ENCODE measurements at places on chromosomes 3 and 15.

- peak; percentile 52 for DNase-seq
These were observed 19.7 kb downstream of the TM4SF4 start for GRCh38 chr3:149494022-149494758.

GRCh38 chr3:52532517-52532837, 1.2 kb downstream of the NT5DC2 start:
- peak; percentile 34 for DNase-seq

DNA sequence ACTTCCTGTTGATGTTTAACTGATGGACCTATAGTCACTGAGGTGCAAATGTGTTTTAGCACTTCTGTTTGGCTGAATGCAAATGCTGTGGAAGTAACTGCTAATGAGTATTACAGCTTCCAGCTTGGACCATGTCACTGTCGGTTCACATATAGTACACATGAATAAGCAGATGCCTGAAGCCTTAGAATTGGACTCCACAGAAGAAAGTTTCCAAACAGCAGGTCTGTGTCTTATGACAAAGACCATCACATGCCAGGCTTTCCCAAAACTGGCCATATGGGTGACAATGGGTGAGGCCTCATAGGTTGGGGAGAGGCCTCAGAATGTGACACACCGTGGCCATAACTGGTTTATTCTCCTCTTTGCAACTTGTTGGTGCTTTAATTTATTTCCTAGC, 241.8 kb downstream of the WNT5A start:
- no peak for DNase-seq

DNA sequence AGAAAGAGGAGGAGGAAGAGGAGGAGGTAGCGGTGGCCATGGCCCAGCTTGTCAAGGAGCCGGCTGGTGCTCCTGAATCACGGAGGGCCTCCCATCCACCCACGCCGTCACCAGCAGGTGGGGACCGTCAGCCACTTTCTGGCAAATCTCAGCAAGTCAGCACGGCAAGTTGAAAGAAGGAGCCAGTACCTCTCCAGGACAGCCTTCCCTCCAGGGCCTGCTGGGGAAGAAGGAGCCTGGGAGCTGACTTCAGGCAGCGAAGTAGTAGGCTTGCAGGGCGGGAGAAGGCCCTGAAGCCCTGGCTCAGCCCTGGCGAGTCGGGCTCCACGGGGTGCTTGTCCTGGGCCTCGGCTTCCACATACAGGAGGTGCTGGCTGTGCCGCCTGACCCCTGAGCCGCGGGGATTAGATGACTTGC, 99.2 kb upstream of the TRPM1 start:
- peak; percentile 59 for DNase-seq

DNA sequence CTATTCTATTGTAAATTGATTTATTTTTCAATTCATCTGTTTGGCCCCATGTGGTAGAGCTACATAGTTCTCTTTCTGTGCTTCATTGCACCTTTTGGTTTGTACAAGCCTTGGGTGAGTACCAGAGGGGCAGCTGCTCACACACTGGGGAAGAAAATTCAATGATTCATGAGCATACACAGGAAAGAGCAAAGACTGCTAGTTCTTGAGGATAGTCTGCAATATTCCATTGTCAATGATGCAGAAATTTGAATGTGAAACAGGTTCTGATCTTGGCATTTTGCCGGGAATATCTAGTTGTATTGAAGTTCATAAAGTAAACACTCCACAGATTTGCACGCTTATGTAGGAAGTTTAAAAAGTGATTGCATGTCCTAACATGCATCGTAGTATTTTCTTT, 304.6 kb downstream of the NAALADL2 start:
- peak; percentile 91 for DNase-seq

GRCh38 chr3:120753810-120754209, 11.3 kb downstream of the GTF2E1 start:
- DNase-seq, result no peak

DNA sequence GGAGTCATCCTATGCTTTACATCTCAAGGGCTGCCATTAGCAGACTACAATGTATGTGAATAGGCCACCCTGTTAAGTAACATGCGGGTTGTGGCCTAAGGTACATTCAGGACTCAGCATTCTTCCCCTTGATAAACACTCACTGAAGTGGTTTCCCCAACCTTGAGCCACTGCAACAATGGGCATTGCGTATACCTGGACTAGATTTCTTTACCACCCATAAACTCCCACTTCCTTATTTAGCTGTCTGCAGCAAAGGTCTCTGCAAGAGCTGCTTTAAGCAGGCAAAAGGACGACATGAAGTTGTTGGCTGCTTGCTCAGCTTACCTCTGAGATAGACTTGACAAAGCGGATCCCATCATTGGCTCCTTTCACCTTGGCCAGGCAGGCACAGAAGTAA, 16.2 kb downstream of the FYCO1 start:
- DNase-seq, result no peak

GRCh38 chr3:100759159-100759558, 49.9 kb downstream of the TFG start:
- DNase-seq, result no peak

DNA sequence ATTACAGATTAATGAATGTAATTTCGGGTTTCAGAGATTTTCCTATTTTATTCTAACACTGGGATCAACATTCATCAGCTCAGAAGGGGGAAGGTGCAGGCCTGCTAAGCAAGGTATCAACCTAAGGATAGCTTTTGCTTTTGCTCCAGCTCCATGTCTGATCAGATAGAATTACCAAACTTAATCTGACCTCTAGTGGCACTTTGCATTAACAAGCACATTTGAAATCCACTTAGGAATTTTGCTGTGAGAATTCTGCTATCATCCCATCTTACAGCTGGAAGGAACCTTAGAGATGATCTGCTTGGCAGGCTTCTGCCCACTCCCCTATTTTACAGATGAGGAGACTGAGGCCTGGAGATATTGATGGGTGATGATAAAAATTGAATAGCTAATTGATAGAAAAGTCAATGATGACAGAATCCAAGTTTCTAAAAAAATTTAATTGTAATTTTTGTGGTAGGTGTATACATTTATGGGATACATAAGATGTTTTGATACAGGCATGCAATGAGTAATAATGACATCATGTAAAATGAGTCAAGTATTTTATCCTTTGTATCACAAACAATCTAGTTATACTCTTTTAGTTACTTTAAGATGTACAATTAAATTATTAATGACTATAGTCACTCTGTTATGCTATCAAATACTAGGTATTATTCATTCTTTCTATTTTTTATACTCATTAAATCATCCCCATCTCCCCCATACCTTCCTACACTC, 209.2 kb upstream of the ZPLD1 start:
- DNase-seq, result peak; percentile 64

DNA sequence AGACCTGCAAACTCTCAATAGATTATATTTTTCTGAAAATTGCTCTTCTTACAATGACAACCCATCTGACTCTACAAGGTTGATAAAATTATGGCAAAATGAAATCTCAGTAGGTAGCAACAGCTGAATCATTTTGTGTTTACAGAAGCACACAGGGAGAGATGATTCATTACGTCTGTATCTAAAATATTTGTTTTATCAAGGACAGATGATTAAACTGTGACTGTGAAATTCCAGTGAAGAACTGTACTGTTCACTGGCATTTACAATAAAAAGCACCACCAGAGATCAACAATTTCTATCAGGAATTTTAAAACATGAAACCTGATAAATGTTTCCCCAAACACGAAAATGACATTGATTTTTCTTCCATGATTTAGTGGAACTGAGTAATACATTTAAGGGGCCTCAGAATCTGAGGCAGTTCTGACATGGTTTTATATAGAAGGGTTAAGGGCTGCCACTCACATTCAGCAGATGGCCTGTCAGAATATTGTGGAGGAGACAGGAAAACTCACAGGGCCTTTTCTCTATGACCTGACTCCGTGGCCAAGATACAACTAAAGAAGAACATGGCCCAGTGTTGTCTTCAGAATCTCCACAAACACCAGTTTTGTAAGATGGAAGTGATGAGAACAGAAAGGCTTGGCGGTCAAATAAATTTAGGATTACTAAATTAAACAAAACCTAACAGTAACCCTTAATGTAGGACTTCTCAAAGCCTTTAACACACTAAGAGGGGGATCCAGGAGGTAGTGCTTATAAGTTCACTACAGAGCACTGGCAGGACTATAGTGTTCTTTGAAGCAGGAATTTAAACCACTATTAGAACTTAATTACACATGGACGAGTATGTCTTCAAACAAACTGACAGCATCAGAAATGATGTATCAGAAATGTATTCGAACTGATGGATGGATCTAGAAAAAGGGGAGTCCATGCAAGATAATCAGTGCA, 25.9 kb downstream of the RAD18 start:
- DNase-seq, result no peak

- no peak for DNase-seq
These were observed 207.9 kb upstream of the GADL1 start for GRCh38 chr3:31102196-31102879.

- no peak for DNase-seq
These were observed 33.0 kb downstream of the SLC6A20 start for GRCh38 chr3:45763303-45763675.

DNA sequence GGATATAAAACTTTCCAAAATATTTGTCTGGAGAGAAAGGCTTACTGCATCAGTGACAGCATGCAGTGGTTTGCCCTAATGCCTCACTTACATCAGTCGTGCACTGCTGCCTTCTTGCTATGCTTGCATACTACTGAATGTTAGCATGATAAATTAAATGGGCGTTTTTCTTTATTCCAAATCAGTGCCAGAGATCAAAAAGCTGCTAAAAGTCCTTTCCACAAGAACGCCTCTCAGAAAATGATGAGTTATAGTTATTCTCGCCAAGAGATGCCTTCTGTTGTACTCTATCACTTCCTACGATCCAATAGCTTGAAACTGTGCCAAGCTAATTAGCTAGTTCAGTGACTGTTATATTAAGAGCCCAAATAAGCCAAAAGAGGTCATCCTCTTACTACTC, 345.8 kb upstream of the ROBO2 start:
- DNase-seq, result peak; percentile 85

DNA sequence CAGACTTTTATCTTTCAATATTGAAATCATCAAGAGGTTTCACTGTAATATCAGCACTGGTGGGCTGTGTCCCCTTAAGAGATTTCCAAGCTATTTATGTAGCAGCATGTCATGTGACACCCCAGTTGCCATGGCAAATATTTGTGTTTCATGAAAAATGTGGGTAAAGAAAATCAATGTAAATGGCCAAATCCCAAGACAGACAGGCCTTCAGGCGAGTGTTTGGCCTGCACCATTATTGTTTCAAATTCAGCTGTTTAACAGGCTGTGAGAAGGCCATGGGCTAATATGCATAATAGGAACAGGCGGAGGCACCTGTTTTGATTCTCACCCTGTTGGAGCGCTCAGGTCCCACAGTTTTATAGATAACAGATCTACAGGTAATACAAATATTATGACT, 104.2 kb downstream of the IQCH start:
- peak; percentile 55 for DNase-seq

- no peak for DNase-seq
These were observed 74.0 kb downstream of the MOBP start for GRCh38 chr3:39541442-39541841.

- DNase-seq, result no peak
These were observed 8.4 kb upstream of the NMB start for GRCh38 chr15:84666373-84666772.

DNA sequence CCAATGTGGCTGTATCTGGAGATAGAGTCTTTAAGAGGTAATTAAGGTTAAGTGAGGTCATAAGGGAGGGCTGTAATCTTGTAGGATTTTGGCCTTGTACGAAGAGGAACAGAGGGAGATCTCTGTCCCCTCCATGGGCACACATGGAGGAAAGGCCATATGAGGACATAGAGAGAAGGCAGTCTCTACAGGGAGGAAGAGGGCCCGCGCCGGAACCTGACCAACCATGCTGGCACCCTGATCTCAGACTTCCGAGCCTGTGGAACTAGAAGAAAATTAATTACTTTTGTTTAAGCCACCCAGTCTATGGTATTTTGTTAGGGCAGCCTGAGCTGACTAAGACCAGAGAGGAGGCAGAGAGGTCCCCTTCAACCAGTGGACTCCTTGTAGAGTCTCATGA, 17.7 kb upstream of the MRPS22 start:
- no peak for DNase-seq

- peak; percentile 87 for DNase-seq
These were observed 2.5 kb downstream of the ANP32A start for GRCh38 chr15:68818066-68818768.

- no peak for DNase-seq
These were observed 92.0 kb upstream of the TPM1 start for GRCh38 chr15:62950462-62950931.

DNA sequence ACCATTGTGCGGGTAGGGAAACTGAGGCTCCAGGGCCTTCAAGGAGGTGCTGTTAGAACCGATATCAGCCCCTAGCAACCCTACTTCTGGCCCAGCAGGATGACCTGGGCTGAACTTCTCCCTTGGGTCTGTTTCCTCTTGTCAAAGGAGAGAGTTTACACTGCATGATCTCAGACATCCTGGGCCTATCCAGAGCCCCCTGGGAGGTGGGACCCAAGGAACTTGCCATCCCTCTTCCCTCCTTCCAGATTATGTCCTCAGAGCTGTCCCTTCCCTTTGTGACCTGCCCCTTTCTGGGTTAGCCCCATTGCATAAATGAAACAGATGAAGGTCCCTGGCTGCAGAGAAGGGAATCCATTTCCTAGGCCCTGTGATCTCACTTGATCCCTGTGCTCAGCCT, 12.3 kb upstream of the DNAH1 start:
- DNase-seq, result no peak

- no peak for DNase-seq
These were observed 4.9 kb downstream of the GALK2 start for GRCh38 chr15:49174902-49175301.

DNA sequence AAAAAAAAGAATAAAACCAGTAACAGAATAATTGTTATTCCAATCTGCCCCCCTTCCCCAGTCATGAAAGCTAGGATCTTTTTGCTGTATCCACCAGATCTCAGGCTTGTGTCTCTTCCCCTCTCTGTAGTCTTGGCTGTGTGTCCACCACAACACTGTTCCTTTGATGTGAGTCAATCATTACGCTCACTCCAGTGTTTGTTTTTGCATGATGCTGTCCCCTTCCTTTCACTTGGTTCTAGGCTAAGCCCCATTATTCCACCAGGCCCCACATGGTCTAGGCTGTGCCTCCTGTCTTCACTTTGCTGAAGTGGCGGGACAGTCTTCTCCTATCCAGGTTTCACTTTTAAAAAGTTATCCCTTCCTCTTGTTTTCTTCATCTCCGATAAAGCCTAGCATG, 13.6 kb downstream of the ACKR2 start:
- DNase-seq, result peak; percentile 72

DNA sequence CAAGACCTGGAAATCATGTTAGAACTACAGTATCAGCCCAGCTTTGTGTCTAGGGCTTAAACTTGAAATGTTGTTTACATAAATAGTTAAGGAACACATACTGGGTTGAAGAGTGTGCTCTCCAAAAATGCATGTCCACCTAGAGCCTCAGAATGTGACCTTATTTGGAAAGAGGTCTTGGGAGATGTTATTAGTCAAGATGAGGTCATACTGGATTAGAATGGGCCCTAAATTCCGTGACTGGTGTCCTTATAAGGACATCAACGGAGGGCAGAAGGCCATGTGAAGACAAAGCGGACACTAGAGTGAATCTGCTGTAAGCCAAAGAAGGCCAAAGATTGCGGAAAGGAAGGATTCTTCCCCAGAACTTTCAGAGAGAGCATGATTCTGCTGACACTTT, 759.2 kb upstream of the CFAP20DC start:
- no peak for DNase-seq

GRCh38 chr15:62089616-62090015, 22.8 kb downstream of the C2CD4A start:
- DNase-seq, result peak; percentile 61

Measured in NCI-H69 (cell line).